Midbrain (tissue), 1 donor: ENCODE measurements at places on chromosomes 12 and 14.

GRCh38 chr12:62860501-62861411, 74.2 kb downstream of the PPM1H start:
- DNase-seq, result peak; percentile 51

DNA sequence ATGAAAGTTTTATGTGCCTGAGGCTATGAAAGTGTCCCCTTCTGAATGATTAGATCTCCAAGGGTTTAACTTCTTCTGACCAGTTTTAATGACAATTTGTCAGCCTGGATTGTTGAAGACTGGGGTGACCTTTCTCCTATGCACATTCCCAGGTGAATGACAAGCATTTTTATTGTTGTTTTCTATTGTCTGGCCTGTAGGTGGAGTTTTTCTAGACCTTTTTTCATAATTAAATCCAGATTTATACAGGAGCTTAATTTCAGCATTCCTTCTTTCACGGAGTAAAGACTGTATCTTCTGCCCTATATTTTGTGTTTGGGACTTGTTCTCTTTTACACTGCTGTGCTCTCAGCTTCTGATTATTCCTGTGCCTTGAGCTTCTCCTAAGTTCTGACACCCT, 125.0 kb upstream of the FAR2 start:
- no peak for DNase-seq

GRCh38 chr12:49346659-49347310, at the start of gene DNAJC22:
Gene DNAJC22 (plus strand): TSS chr12:49346888. CDS start chr12:49348873, 1,985 bp downstream.
- DNase-seq, result no peak

DNA sequence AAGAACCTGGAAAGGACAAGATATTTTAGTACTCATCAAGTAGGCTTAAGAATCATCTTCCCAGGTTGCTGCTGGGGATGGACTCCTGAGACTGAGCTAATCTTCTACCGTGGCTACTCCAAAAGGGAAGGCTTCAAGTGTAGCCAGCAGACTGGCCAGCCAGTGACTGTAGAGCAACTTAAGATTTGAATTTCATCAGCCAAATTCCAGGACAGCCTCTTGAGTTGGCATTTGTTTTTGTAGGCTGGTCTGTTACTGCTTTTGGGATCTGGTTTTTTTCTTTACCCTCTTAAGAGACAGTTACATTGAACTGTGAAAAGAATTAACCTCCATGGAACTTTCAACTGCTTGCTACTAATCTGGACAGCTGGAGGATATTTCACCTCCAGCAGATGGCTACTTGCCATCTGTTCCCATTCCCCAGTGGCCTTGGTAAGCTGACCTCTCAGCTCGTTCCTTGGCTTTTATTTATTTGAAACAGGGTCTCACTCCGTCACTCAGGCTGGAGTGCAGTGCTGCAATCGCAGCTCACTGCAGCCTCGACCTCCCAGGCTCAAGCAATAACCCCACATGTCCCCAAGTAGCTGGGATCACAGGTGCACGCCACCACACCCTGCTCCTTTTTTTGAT, 20.7 kb downstream of the VTI1B start:
- no peak for DNase-seq

DNA sequence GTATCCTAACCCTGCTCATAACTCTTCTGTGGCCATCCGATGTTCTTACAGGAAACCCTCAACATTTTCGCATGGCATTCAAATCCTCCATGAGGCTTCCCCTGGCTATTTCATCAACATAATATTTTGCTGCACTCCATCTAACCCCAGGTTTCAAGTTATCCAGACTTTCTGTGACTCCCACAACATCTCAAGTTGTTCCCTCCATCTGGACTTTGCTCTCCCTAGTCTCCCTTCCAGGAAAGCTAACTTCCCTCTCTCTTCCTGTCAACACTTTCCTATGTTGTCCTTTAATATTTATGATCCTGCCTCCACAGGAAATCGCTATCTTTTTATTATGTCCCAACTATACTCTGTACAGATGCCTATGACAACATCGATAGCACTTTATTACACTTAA, 146.1 kb downstream of the METTL25 start:
- DNase-seq, result no peak

- DNase-seq, result no peak
Observed at GRCh38 chr14:57797160-57797559, 68.7 kb downstream of the SLC35F4 start.

DNA sequence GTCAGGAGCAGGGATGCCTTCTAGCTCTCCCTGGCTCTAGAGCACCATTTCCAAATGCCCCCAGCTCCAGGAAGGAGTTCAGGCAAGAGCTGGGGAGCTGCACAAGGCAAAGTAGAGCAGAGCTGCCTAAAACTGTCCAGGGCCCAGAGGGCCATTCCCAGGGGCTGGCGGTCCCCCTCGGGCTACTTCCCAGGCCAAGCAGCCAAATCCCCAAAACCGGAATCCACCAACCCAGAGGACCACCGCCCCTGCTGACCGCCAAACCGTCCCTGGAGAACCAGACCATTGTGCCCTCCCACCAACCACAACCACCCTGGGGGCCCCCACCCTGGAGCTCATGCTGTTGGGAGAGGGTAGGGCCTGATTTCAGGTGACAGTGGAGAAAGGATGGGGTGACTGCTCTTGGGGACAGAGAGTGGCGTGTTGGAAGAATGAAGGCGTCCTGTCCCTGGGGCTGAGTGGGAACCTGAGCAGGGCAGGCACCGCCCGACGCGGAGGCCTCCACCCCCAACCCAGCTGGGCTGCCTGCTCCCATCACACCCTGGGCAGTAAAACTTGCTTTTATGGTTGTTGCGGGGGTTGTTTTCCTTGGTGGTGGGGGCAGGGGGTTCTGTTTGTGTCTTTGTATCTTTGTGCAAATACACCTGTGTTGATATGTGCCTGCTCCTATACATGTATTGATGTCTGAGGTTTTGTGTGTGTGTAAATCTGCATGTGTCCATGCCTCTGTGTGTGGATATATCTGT, 24.0 kb upstream of the KRT78 start:
- DNase-seq, result no peak

DNA sequence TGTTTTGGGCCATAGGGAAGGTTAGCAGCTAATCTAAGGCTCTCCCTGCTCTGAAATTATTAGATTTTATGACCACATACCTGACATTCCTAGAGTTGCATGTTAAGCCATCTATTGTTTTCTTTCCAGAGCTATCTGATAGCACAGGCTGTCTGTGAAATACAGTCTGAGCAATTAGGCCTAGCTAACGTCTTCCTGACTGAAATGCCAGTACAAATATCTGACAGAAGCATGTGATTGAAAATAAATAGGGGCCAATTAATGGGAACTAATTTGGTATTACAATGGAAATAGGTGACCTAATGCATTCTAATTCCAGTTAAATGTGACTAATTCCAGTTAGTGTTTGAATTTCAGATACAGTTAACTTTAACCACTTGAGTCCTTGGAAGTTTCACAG, 115.2 kb downstream of the C12orf75 start:
- DNase-seq, result no peak

- no peak for DNase-seq
Observed at GRCh38 chr12:122291431-122291830, 25.1 kb upstream of the VPS33A start.

DNA sequence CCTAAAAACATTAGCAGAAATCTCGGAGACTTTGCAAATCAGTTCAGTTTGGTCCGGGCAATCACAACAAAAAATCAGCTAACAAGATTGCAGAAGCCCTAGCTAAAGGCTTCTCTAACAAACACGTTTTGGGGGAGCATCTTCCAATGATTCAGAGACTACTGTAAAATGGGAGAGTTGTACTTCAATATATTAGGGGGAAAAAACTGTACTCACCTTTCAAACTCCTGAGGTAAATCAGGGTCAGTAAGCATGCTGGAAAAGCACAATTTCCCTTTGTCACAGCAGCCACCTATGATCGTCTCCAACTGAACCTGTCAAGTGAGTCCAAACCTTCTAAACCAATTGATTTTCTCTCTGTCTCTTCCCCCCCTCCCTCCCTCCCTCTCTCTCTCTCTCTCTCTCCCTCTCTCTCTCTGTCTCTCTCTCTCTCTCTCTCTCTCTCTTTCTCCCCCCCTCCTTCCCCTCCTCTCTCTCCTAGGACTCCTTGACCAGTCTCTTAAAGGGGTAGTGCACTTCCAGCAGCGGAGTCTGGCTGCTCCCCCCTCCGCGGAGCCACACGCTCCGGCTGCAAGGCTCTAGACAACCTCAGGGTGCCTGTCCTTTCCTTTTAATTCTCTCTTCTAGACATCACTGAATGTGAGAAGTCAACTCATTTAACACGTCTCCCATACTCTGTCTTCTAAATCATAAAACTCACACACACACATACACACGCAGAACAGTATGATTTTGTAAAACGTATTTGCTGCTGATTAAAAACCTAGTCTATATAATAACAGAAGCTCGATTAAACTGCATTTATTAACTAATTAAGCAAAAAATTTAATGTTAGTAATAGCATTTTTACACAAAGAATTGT, at the start of gene SOX5:
SOX5 (minus strand) TSS at position 323 of the 862 bp plus-strand sequence; CDS start at position 254, 69 bp downstream.
- peak; percentile 46 for DNase-seq

GRCh38 chr14:77761205-77761931, 412 bp upstream of the SNW1 start:
- DNase-seq, result peak; percentile 98

DNA sequence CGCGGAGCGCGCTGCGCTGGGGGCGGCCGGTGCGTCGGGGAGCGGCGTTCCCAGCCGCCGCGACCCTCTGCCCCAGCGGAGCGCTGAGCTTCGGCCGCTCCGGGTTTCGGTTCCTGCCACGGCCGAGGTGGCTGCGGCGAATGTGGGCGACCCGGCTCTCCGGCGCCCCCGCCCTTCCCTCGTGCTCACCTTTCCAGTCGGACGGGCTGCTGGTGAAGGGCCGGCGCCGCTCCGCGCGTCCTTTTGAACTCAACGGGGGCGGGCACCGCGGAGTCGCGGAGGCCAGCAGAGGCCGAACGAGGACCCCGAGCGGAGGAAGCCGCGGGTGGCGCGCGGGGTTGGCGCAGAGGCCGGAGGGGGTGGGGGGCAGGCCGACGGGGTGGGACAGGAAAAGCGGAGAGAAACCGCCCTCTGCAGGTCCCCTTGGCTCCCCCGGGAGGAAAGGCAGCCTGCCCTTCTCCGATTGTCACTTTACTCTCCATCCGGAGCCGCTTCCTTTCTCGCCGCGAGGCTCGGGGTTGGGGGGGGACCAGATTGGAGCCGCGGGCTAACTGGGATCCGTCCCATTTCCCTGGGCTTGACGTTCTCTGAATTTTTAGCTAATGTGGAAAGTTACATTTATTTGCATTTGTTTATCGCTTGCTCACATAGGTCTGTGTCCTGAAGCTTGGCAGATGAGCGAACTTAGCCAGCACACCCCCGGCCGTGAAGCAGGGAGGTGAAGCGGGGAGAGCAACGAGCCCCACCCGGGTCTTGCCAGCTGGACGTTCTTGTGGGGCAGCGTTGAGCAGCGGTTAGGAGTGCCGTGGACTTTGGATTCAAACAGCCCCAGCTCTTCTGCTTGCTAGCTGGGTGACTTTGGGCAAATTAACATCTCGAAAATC, at the start of gene SMAGP:
SMAGP (minus strand) TSS at position 349 of the 884 bp plus-strand sequence. CDS start 1,137 bp downstream, outside the sequence.
- DNase-seq, result no peak

DNA sequence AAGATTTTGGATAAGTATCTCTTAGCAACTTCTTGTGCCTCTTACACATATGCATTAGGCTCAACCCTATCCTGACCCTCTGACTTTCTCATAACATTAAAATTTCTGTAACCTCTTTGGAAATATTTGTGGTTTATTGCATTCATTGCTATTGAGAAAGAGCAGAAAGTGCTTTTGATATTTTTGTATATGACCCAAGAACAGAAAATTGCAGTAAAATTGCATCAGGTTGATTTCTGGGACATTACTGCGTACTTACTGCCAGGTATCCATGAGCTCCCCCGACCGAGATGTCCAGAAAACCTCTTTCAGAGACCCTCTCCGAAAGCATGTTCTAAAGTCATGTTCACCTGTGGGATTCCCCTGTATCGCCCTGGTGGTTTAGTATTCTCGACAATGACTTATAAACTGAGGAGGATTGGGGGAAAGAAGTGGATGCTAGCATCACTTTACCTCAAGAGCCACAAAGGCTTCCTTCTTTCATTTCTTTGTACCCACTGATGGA, 14.5 kb upstream of the IL22 start:
- DNase-seq, result no peak

DNA sequence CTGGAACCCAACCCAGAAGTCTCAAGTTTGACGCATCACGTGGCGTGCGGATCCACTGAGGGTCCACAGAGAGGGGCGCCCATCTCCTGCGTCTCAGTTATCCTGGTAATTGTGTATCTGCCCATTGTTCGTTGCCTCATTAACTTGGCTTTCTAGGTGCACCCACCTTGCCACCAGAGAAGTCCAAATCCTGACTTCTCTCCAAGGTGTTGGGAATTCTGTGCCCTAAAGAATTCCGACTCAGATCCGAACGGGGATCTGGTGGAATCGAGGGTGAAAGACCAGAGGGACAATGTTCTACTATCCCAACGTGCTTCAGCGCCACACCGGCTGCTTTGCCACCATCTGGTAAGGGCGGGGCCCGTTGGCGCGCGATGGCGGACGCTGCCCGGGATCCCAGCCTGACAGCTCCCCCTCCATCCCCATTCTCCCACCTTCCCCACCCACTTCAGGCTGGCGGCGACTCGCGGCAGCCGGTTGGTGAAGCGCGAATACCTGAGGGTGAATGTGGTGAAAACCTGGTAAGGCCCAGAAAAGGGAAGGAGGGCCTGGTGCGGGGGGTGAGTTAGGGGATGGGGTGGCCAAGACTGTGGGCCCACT, 481 bp downstream of the REC8 start:
- no peak for DNase-seq

DNA sequence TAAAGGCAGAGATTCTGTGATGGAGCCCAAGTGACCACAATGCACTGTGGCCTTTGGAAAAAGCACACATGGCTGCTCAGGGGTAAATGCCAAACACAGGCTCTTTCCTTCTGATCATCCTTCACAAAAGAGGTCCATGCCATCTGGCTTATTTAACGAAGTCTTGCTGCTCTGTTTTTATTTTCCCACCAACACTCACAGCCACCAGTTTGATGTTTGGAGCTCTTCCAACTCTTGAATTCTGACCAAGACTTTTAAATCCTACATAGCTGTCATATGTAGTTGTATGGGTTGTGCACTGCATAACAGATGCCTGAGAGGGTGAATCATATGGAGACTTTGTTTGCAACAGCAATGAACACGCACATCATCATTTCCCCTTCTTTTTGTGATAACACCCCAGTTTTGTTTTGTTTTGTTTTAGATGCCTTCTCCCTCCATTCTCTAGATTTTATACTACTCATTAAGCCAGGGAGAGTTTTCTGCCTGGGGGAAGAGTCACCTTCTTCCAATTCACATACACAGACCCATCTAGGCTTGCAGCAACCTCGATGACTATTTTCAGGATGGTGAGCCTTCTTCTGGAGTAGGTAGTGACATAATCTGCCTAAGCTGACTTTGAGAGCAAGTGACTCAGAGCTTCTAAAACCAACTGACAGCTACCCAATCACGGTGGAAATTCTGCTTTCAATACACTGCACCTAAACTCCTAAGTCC, 145.2 kb upstream of the WSCD2 start:
- no peak for DNase-seq

DNA sequence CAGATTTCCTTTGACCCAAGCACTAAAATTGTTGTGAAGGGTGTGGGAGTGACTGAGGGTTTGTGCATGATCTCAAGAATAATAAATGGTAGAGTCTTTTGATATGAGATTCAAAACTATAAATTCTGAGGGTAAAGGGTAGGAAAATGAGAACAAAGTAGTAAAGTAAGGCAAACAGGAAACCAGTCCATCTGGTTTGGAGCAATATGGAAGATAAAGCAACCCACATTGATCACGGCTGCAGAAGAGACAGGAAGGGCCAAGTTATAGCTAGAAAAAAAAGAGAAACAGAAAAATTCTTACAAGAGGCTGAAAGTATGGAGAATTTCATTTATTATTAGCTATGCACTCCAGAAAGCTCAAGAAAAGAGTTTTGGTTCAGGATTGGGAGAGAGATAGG, 4.6 kb upstream of the SLCO1B3 start:
- DNase-seq, result no peak
